Hematopoietic multipotent progenitor cell treated with erythropoietin and hydrocortisone succinate and interleukin-3 and kit ligand, for 8 days (in vitro differentiated cells): ENCODE measurements at places on chromosomes 3 and 15.
A peak's percentile ranks its signal among the peaks of the same experiment; 100 is the strongest.

GRCh38 chr3:46705751-46706552 is 4.8 kb downstream of the TMIE start:
- DNase-seq: no peak

DNA sequence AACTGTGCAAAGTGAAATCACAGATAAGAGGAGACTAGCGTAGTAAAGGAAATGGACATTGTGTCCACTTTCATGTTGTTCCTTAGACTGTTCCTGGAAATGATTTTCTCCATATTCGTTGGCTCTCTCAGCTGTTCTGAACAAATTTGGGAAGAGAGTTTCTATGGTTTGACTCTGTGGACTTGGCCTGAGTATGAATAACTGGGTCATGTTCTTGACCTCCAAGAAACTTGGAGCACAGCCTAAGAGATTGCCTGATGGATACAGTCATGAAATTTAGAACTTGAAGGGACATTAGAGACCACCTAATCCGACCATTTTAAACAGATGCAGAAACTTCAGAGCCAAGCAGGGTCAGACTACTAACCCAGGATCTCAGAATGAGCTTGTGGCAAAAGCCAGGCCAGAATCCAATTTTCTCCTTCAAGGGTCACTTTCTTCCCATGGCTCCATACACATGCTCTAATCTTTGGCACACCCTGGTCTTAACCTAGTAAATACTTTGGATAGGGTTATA is 430.4 kb downstream of the RBMS3 start:
- DNase-seq: no peak

DNA sequence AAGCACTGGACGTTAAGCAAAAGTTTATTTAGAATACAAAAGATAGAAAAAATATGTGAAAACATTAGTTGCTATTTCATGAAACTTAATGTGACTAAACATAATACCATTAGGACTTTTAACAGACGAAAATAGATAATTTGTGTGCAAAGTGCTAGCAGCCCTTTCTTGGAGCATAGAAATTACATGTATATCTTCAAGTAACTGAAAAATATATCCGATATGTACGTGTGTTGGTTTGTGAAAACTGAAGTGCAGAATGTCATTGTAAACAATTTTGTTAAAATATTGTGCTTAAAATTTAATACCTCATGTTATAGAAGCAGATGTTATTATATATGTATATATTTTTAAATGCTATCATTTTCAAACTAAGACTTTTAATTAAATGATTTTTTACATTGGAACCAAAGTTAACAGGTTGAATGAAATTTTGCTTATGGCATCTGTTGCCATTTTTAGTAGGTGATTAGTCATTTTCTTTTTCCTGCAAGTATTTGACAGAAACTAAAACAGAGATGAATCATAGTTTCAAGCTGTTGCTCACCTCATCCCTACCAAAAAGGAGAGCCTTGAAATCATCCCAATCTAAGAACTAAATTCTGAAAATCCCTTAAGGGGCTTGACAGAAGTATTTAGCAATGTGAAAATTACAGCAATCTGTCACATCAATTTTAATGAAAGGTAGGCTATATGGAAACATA is 334.8 kb downstream of the NAALADL2 start:
- DNase-seq: no peak

GRCh38 chr3:15797642-15798303 is at the start of gene ANKRD28:
TSS of gene ANKRD28 (minus strand) at chr3:15797979. CDS start at chr3:15796521, 1,458 bp downstream.
- peak; percentile 84 for DNase-seq

DNA sequence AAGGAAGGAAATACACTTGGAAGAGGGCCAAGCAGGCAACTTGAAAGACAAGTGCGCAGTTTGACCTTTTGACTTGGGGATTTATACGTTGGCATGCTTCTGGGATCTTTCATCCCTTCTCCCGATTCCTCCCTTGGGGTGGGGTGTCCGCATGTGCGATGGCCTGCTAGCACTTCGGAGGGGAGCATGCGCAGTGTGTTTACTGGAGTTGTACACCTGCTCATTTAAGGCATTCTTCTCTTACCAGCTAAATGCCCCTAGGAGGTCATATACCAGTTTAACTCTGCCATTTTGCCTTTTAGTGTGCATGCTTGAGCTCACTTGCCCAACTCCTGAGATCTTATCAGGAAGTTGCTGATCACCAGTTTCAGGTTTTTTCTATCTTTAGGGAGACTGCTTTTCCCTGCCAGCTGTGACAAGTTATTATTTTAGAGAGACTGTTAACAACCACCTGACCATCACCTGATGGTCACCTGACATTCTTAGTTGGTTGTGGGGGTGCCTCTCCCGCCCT is 63.5 kb downstream of the BFSP2 start:
- no peak for DNase-seq

- DNase-seq: no peak
These were observed 238.1 kb upstream of the SGO1 start for GRCh38 chr3:20424086-20424485.

- no peak for DNase-seq
These were observed 100.7 kb downstream of the RBMS3 start for GRCh38 chr3:29381595-29381994.

DNA sequence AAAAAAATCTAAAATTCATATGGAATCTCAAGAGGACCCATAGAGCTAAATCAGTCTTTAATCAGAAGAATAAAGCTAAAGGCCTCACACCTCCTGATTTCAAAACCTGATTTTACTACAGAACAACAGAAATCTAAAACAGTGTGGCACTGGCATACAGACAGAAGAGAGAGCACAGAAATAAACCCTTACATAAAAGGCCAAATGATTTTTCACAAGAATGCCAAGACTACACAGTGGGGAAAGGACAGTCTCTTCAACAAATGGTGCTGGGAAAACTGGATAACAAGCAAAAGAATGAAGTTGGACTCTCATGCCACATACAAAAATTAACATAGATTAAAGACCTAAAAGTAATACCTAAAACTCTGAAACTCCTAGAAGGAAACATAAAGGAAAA is 10.1 kb downstream of the TOP2B start:
- DNase-seq: no peak

- no peak for DNase-seq
These were observed 9.5 kb downstream of the TYRO3 start for GRCh38 chr15:41568350-41569017.

- no peak for DNase-seq
These were observed 5.3 kb downstream of the SNUPN start for GRCh38 chr15:75620058-75620820.

DNA sequence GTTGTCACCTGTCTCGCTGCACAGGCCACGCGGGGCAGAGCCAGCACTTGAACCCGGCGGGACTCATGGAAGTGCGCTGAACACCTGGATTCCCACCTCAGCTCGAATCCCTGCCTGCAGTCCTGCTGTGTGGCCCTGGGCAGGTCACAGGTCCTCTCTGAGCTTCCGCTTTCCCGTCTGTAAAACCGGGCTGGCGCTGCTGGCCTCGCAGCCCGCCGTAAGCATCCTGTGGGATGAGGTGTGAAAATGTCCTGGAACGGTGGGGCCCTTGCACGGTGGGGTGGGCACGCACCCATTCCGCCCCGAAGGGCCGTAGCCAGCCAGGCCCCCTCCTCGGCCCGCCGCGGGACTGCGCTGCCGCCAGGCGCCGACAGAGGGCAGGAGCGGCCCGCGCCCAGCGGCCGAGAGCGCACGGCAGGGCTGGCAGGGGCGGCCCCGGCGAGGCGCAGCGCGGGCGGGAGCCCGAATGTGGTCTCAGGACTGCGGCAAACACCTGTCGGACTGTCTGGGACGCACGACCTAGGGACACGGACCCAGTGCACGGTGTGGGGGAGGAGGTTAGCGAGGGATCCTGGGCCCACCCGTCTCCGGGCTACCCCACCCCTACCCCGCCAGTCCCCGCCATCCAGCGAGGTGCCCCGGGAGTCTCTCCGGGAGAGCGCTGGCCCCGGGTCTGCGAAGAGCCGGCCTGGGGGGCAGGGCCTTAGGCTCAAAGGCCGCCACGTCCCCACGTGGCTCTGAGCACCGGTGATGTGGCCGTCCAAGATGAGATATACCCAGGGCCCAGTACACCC is 40.4 kb downstream of the DNAJB8 start:
- DNase-seq: peak; percentile 50

DNA sequence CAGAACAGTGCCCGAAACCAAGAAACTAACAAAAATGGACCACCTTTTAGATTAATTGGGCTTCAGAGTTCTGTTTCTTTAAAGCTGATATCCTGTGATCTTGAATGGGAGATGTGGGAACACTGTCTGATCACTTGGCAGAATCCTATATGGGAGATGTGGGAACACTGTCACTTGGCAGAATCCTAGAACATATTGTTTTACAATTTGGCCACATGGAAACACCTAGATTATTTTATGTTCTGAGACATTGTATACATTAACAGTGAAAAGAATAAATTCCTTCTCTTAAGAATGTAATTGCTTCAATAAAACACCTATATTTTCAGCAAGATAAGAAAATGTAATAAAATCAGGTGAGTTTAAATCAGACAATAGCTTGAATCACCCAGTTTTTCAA is 30.3 kb upstream of the PLSCR2 start:
- no peak for DNase-seq

DNA sequence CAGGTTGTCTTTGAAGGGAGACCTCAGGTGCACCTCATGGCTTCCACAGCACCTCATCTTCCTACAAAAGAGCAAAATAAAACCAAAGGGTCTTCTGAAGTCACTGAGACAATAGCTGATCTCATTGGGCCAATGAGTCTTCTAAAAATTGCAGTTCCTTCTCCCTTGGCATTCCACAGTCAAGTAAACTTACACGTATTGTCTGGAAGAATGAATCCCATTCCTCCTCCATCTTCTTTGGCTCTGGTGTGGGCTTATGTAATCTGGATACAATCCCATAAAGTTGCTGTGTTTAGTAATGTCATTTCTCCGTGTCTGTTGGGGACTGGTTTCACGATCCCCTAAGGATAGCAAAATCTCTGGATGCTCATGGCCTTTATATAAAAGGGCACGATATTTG is 85.5 kb upstream of the CGNL1 start:
- no peak for DNase-seq

GRCh38 chr15:91853511-91853947 is at the start of gene SLCO3A1:
TSS of gene SLCO3A1 (plus strand) at chr15:91853708.
- peak; percentile 39 for DNase-seq

- no peak for DNase-seq
These were observed 8.1 kb downstream of the TLE3 start for GRCh38 chr15:70089692-70089971.

- DNase-seq: peak; percentile 76
These were observed 14.3 kb downstream of the ARL8B start for GRCh38 chr3:5136211-5136918.

DNA sequence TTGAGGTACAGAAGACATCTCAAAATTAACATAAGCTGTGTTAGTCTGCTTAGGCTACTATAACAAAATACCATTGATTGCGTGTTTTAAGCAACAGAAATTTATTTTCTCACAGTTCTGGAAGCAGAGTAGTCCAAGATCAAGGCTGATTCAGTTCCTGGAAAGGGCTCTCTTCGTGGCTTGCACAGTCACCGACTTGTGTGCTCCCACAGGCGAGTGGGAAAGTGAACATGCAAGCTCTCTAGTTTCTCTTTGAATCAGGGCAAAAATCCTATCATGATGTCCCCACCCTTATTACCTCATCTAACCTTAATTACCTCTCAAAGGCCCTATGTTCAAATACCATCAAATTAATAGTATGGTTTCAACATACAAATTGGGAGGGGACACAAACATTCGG is 505.9 kb downstream of the ZIC1 start:
- no peak for DNase-seq

- DNase-seq: no peak
These were observed 46.8 kb downstream of the MGLL start for GRCh38 chr3:127775398-127776109.

DNA sequence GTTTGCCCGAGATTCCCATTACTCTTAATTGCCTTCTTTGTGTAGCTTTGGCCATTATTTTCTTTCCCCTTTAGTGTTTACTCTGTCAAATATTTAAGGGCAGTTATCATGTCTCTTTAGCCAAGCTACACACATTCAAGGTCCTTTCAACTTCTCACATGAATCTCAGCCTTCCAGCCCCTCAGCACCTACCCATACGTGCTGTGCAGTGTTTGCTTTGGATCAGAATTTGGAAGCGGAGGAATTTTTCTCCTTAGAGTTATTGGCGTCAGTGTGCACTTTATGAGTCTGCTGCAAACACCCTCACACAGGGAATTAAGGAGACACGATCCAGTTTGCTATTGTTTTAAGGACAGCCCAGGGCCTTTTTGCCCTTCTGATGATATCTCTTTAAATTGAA is 231.6 kb downstream of the CACNA2D3 start:
- no peak for DNase-seq
